H1 (cell line): ENCODE measurements at places on chromosomes 1 and 21. TPM values are rescaled to one million over a fixed set of nuclear protein-coding genes. Genes with fewer than 3 reads are reported as not detected.

The DEPDC1 gene
- total RNA-seq, result 36.7 and 46.5 TPM in 2 replicates

DNA sequence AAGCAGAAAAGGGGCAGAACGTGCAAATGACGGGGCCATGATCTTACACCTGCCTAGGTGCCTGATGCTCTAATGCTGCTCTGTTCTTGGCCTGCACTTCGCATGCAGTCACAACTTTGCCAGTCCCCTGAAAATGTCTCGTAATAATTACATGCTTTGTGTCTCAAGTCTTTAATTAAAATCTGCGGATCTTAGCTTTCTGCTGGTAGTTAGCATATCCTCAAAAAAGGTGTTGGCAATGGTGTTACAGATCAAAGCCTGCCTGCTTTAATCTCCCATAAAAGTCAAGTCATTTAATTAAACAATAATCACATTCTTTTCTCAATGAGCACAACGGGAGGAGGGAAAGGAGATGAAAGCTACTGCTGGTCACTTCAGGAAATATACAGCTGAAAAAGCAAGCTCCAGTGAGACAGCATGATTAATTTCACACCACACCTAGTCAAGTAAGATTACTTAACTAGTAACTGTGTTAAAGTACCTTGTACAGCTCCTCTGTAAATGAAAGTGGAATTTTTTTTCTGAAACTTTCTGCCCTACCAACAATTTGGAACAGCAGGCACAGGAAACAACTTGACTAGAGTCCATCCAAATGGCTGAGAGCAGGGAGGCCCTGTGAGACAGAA is 45.8 kb downstream of the STX6 start:
- DNase-seq, result no peak
- H3K4me1 ChIP-seq, result no peaks in the 10 kb centered on the region; the same call in 1 of the 2 replicates
- peaks cover 13% of the 10 kb centered on the region for H3K36me3 ChIP-seq
- H3K27me3 ChIP-seq, result no peaks in the 10 kb centered on the region

- H3K4me3 ChIP-seq, result no peak overlapping the region
- no peak for DNase-seq
- H3K36me3 ChIP-seq, result no peaks in the 10 kb centered on the region
- no peak overlapping the region for H3K27ac ChIP-seq
Observed at GRCh38 chr1:168723000-168723399, 6.0 kb downstream of the DPT start.

The CNR2 gene
- total RNA-seq, result not detected in 2 replicates

DNA sequence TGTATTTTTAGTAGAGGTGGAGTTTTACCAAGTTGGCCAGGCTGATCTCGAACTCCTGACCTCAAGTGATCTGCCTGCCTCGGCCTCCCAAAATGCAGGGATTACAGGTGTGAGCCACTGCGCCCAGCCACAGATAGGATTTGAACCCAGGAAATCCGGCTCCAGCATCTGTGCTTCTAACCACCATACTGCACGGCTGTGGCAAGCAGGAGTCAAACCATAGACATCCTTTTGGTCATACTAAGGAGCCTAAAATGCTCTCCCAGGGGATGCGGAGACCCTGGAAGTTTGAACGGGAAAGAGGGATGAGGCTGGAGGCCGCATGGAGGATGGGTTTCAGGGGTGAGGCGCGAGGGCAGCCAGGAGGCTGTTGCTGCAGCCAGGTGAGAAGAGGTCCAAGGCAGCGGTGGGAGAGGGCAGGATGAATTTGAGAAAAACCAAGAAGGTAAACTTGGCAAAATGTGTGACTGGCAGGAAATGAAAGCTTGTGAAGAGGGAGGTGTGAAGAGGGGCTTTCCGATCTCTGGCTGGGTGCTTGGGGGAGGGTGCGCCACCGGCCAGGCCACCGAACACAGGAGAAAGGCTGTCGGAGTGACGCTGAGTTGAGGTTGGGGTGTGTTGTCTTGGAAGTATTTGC is 24.0 kb upstream of the CDK18 start:
- H3K4me1 ChIP-seq, result peaks cover 23% of the 10 kb centered on the region
- no peak overlapping the region for H3K27ac ChIP-seq
- H3K27me3 ChIP-seq, result peaks cover 11% of the 10 kb centered on the region; the same call in 1 of the 2 replicates
- no peak for DNase-seq
- no peak overlapping the region for H3K4me3 ChIP-seq

The PPFIA4 gene
- total RNA-seq, result 7.0 and 9.9 TPM in 2 replicates

GRCh38 chr1:183360473-183360872 is 57.7 kb downstream of the NMNAT2 start:
- no peak overlapping the region for H3K4me3 ChIP-seq
- H3K4me1 ChIP-seq, result no peaks in the 10 kb centered on the region
- DNase-seq, result no peak
- no peak overlapping the region for H3K27ac ChIP-seq

DNA sequence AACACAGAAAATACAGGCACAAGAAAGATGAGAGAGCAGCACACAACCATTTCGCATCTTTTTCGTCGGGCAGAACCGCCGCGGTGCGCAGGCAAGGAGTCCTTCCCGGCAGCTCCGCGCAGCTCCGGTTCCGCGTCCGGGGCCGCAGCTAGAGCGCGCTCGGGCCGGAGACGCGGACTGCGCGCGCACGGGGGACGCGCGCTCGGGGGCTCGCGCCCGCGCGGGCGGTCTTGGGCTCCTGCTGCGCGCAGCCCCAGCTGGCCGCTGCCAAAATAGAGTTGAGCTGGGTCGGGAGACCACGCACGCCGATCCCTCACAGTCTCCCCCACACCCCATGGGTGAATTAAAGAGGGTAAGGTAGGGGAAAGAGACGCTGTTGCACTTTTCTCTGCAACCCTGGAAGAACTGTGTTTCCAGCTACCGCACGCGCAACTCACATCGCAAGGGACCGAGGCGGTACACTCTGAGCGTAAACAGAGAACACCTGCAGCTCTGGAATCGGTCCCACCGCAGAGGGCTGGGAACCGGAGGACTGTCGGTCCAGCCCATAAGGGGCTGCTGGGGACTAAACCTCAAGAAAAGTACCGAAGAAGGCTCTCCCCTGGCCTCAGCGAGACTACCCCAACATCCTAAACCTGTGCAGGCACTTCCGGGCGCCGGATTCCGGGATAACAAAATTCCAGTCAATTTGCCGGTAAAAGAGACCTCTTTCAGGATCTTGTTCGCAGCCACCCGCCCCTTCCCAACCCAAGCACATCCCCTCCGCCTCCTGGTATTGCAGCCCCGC is 1.7 kb downstream of the NR5A2 start:
- peak overlapping the region; percentile 78 for H3K4me3 ChIP-seq
- H3K36me3 ChIP-seq, result no peaks in the 10 kb centered on the region
- H3K4me1 ChIP-seq, result peaks cover 15% of the 10 kb centered on the region
- no peak overlapping the region for H3K27ac ChIP-seq

- H3K4me1 ChIP-seq, result no peaks in the 10 kb centered on the region
- H3K27ac ChIP-seq, result no peak overlapping the region
- no peak overlapping the region for H3K4me3 ChIP-seq
- no peak for DNase-seq
- H3K36me3 ChIP-seq, result no peaks in the 10 kb centered on the region
- H3K27me3 ChIP-seq, result no peaks in the 10 kb centered on the region
Observed at GRCh38 chr1:98316286-98316905, 345.1 kb upstream of the SNX7 start.

DNA sequence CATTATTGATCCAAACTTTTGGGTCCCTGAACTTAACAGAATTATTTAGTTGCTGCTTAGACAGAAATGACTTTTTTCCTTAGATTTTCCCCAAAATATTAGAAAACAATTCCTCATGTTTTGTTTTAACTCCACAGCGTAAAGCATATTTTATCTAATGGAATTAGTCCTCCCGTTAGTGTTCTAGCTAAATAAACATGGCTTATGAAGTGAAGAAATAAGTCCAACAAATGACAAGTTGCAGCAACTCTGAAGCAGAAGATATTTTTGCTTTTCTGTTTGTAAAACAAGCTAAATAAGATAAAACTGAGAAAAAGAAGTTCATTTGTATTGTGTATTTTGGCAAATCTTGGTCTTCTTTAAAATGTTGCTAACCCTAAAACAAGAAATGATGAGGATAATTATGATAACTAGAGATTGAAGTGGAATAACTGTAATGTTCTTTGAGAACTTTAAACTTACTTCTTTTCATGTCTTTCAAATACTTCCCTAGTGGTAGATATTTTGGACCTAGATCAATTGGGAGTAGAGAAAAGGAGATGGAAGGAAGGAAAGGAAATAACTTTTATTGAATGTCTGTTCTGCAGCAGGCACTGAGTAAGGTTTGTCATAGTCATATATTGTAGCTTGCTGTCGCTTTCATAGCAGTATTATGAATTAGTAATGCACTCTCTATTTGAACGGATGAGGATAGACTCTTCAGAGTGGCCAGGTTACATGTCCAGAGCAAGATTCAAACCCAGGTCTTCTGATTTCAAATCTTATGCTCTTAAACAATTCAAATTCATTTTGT is 12.5 kb downstream of the NFIA start:
- H3K4me3 ChIP-seq, result no peak overlapping the region
- H3K36me3 ChIP-seq, result no peaks in the 10 kb centered on the region
- H3K27me3 ChIP-seq, result no peaks in the 10 kb centered on the region
- H3K27ac ChIP-seq, result no peak overlapping the region
- H3K4me1 ChIP-seq, result no peaks in the 10 kb centered on the region
- DNase-seq, result no peak

- H3K27ac ChIP-seq, result no peak overlapping the region
- peaks cover 12% of the 10 kb centered on the region for H3K4me1 ChIP-seq
- H3K4me3 ChIP-seq, result peak overlapping the region; percentile 30; the same call in 1 of the 2 replicates
- peak; percentile 72 for DNase-seq
- peaks cover 26% of the 10 kb centered on the region for H3K27me3 ChIP-seq
Observed at GRCh38 chr1:38804062-38804886, 55.3 kb downstream of the RRAGC start.

DNA sequence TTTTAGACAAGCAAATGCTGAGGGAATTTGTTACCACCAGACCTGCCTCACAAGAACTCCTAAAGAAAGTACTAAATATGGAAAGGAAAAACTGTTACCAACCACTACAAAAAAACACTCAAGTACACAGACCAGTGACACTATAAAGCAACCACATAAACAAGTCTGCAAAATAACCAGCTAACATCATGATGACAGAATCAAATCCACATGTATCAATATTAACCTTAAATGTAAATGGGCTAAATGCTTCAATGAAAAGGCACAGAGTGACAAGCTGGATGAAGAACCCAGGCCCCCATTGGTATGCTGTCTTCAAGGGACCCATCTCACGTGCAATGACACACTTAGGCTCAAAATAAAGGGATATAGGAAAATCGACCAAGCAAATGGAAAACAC is 529.9 kb upstream of the CAMK1G start:
- H3K27ac ChIP-seq, result no peak overlapping the region
- no peak overlapping the region for H3K4me3 ChIP-seq
- no peaks in the 10 kb centered on the region for H3K36me3 ChIP-seq
- H3K27me3 ChIP-seq, result no peaks in the 10 kb centered on the region; the same call in 1 of the 2 replicates

DNA sequence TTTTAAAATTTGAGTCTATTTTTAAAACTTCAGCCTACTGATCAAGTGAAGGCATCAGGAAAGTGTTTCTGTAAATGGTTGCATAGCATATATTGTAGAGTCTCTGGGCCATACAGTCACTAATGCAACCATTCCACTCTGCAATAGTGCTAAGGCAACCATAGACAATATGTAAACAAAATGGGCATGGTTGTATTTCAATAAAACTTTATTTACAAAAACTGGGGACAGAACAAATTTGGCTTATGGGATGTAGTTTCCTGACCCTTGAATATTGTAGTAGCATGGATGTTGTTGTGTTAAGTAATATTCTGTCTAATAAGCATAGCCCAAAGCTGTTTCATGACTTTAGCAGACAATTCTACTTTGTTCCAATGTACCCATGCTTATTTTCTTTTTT is 117.7 kb downstream of the GRIK1 start:
- no peaks in the 10 kb centered on the region for H3K27me3 ChIP-seq
- DNase-seq, result no peak
- H3K27ac ChIP-seq, result no peak overlapping the region

- H3K4me3 ChIP-seq, result no peak overlapping the region
- DNase-seq, result no peak
- H3K27me3 ChIP-seq, result no peaks in the 10 kb centered on the region
- H3K27ac ChIP-seq, result no peak overlapping the region
- H3K4me1 ChIP-seq, result peaks cover 12% of the 10 kb centered on the region
Observed at GRCh38 chr1:158035014-158035413, 41.6 kb downstream of the KIRREL1 start.

DNA sequence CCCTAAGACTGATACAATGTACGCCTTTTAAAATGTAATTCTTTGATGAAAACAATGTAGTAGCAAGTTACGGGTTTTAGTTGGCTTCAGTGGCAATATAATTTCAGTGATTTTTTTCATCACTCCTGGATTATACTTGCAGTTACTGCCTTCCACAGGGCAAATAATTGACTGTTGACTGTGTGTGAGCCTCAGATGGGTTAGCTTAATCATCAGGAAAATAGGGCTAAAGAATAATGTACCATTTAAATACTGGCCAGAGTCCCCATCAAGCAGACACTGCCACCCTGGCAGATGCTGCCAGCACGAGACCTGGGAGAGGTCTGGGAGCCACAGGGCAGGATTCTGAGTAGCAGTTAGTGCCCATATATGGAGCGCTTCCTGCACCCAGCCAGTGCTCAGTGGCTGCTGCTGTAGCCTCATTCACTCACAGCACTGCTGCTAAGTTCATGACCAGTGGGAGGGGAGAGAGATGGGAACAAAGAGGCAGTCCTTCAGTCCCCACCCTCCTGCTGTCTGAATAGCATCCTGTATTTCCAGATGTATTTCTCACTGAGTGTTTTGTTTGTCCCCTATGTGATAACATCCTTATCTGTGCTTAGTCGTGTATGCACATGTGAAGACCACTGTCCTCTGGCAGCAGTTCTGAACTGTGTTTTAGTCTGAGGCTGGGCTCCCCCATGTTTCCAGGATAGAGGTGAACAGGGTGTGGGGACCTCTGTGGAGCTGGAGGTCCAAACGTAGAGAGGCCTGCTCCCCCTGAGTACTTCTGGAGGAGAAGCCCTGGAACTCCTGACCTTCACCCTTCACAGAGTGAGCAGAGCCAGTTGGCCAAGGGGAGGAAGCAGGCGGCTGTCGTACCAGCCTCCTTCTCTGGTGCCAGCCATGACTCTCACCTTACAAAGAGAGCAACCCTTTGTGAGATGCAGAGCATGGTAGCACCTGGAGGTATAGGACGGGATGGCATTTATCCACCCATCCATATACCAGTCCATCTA is 80.4 kb downstream of the ADARB1 start:
- H3K4me1 ChIP-seq, result no peaks in the 10 kb centered on the region
- peak; percentile 46 for DNase-seq
- no peak overlapping the region for H3K27ac ChIP-seq
- H3K4me3 ChIP-seq, result no peak overlapping the region

DNA sequence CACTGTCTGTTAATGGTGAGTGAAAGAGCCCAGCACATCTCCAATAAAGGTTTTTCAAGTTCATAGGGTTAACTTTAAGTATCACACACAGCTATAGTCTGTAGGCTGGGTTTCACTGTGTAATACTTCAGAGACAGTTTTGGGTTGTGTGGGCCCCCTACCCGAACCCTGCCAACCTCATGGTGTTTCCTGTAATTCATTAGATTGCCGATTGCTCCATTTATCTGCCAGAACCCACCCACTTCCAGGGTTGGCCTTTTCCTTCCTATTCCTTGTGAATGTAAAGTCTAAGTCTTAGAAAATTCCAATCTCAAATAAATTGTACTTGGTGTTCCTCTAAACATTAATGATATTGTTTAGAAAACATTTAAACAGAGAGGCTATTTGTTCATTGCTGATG is 43.6 kb downstream of the CTTNBP2NL start:
- H3K36me3 ChIP-seq, result no peaks in the 10 kb centered on the region
- DNase-seq, result no peak
- no peaks in the 10 kb centered on the region for H3K4me1 ChIP-seq
- no peaks in the 10 kb centered on the region for H3K27me3 ChIP-seq
- H3K4me3 ChIP-seq, result no peak overlapping the region

- H3K4me1 ChIP-seq, result peaks cover 9% of the 10 kb centered on the region
- no peak for DNase-seq
- peak overlapping the region; percentile 81 for H3K4me3 ChIP-seq
- H3K27me3 ChIP-seq, result peaks cover 16% of the 10 kb centered on the region
- H3K27ac ChIP-seq, result no peak overlapping the region
- no peaks in the 10 kb centered on the region for H3K36me3 ChIP-seq
Observed at GRCh38 chr1:225882694-225883615, 775 bp upstream of the TMEM63A start.
